H1 (cell line): ENCODE measurements at places on chromosomes 13 and 19. TPM values are rescaled to one million over a fixed set of nuclear protein-coding genes. Genes with fewer than 3 reads are reported as not detected.
A peak's percentile ranks its signal among the peaks of the same experiment; 100 is the strongest.

GRCh38 chr19:12794971-12795381 is 3.7 kb downstream of the JUNB start:
- no peak for DNase-seq

DNA sequence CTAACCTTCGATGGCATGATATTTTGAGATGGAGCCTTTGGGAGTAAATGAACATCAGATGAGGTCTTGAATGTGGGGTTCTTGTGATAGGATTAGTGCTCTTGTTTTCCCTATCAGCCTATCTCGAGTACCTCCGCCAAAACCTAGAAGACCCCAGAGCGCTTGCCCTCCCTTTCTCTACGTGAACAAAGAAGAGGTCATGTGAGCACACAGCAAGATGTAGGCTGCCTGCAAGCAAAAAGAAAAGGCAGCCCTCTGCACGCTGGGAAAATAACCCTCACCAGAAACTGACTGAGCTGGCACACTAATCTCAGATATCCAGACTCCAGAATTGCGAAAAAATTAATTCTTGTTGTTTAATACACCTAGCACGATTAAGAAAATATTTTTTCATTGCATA is 799.8 kb upstream of the SLC10A2 start:
- no peak for DNase-seq

GRCh38 chr19:57719901-57720519 is 7.4 kb downstream of the ZNF671 start:
- peak; percentile 44 for DNase-seq

DNA sequence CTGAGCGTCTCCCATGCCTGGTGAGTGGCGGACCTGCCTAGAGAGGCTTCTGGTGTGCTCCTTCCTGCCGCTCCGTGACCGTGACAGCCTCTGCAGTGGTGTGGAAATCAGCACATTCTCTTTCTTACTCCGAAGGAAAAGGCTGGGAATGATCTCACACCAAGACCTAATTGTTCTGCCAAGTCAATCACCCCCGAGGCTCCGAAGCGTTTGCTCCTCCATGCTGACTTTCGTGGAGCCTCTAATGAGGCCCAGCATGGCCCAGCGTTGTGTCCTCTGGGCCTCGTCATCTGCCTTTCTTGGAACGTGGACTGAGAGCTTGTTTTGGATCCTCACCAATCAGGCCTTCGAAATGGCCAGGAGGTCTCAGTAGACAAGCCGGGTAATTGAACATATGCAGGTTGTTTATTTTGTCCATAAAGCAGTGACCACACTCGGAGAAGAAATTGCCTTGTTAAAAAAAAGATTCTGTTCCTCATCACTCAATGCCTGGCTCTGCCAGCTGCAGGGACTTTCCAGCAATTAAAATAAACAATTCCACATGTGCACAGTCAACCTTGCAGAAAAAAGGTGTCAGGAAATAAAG is 107.1 kb downstream of the UBL3 start:
- no peak for DNase-seq

DNA sequence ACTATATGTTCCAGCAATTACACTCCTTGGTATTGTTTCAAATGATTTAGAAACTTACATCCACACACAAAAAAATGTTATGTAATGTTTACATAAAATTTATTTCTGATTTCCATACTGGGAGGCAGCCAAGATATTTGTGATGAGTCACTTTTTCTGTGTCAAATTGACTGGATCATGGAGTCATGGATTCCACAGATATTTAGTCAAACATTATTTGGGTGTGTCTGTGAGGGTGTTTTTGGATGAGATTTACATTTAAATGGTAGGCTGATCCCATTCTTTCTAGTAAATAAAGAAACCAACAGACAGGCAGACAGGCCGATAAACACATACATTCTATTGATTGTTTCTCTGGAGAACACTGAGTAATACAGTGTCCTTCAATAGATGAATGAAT is 562.8 kb downstream of the SLITRK6 start:
- no peak for DNase-seq

DNA sequence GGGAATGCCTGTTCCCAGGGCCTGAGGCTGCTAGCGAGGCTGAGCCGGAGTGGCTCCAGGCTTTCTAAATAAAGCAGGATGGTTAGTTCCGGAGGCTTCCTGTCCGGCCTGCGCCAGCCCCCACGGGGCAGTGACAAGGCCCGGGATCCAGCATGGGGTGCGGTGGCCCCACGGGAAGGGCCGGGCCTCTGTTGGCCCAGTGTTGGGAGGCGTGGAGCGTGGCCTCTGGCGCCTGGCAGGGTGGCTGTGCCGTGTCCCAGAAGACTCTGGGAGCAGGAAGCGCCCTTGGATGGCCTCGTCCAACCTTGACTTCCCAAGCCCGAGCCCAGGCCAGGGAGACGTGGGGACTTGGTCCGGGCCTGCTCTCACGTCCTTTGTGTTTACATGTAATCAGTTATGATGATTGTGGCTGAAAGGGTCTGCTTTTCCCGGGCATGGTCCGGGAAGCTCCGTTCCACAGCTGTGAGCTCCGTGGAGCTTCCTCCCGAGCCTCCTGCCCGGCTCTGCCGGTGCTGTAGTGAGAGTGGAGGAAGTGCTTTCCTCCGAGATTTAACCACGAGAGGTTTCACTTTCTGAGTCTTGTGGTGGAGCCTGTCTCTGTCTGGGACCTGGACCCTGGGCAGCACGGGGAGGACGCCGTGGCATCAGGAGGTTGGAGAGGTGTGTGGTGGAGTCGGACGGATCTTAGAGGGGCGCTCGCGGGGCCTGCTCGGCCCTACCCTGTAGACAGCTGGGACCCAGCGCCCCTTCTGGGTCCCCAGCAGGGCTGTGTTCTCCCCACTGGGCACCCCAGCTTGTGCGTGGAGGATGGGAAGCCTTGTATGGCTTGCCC is 4.6 kb downstream of the GNA11 start:
- DNase-seq, result no peak

GRCh38 chr13:98203646-98204326 is 26.7 kb upstream of the RNF113B start:
- DNase-seq, result no peak

DNA sequence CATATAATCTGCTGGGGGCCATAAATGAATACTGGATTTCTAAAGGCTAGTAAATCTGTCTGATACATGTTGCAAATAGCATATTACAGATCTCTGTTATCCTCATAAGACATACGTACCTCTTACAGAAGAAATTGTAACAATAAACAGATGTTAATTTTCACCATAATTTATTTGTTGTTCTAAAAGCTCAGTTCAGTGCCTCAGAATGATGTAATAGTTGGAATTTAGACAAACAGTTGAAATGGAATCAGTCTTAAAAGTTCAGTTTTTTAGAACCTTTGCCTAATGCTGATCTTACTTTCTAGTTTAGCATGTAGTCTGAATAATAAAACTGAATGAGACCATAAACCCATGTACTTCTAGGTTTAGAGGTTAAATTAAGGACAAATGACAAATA is 43.1 kb downstream of the B3GLCT start:
- DNase-seq, result no peak

- DNase-seq, result no peak
Measured at GRCh38 chr19:28296506-28296905, 916.4 kb downstream of the UQCRFS1 start.

GRCh38 chr19:45168767-45169351 is 8.1 kb upstream of the NKPD1 start:
- no peak for DNase-seq

DNA sequence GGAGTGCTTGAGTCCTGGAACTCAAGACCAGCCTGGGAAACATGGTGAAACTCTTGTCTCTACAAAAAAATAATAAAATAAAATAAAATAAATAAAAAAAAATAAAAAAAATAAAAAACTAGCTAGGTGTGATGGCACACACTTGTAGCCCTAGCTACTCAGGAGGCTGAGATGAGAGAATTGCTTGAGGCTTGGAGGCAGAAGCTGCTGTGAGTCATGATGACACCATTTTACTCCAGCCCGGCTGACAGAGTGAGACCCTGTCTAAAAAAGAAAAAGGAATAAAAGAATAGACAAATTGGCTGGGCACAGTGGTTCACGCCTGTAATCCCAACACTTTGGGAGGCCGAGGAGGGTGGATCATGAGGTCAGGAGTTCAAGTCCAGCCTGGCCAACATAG is 1168.9 kb downstream of the SLITRK5 start:
- no peak for DNase-seq

DNA sequence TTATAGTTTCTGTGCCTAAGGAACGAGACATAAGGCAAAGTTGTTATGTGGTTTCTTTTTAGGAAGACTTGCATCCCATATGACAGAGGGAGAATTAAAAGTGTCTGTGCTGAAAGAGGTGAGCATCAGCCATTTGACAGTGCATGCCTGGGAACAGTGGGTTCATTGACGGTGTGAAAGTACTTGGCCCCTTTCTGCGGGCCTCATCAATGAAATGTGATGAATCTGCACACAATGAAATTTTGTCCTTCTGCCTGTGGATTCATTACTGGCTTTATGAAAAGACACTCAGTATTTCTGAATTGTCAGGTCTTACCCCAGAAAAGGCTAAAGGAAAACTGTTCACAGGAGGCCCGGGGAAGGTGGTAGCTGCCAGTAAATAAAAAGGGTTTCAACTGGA is 295.8 kb downstream of the FOXO1 start:
- DNase-seq, result no peak

DNA sequence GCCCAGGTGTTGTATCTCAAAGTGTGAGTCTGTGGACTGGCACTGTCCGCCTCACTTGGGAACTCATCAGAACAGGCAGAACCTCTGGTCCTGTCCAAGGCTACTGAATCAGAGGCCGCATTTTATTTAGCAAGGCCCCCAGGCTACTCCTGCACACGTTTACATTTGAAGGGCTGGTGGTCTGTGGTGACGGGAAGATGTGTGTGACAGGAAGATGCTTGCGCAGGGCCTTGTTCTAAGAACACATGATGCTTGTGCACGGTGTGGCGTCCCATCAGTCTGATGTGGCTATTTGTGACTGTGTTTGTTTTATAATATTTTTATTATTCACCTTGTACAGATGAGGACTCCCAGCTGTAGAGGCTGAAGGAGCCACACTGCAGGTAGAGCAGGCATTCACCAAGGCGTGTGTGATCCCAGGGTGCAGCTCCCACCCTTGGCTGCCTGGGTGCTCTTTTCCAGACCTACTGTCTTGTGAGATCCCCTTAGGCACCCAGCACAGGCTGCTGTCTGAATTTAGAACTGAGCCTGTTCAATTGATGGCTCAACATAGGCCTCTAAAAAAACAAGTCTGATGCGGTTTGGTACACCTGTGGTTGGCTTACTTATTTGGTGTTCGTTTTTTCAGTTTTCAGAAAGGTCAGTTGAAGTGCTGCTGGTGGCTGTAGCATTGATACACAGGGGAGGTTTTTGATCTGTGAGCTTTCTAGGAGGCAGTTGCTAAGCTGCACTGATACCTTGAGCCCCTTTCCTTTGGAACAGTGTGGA is 3.1 kb downstream of the SLC25A15 start:
- no peak for DNase-seq

DNA sequence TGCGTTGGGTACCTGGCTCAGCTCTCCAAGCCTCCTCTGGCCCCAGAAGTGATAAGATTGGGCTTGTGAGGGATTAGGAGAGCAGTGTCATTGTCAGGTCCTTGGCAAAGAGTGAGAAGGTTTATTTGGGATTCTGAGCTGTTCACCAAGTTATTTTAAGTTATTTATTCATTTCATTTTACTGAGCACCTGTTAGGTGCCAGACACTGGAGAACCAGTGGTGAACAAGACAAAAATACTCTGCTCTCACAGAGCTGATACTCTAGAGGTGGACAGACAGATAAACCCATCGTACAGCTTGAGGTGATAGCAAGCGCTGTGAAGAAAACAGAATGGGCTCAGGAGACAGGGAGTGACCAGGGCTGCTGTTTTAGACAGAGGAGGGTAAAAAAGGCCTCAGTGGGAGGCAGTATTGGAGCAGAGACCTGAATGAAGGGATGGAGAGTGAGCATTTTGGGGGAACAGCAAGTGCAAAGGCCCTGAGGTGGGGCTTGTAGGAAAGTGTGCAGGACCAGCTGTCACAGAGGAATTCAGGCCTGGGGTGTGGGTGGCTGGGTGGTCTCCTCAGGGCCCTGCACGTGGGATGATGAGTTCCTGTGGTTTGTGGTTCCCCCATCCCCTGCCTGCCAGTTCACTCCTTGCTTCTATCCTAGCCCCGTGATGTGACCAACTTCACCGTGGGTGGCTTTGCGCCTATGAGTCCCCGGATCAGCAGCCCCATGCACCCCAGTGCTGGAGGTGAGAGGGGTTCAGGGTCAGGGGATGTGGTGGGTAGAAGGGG is 8.7 kb upstream of the TIMM50 start:
- DNase-seq, result no peak

GRCh38 chr13:99990126-99990977 is 8.8 kb downstream of the ZIC2 start:
- no peak for DNase-seq

Gene ZNF223
- total RNA-seq, result 3.9 and 4.3 TPM in 2 replicates

Gene FGF14
- 0.33 and 0.58 TPM in 2 replicates for total RNA-seq

Gene ZNF44
- 2.8 and 3.2 TPM in 2 replicates for total RNA-seq

Gene DZIP1
- total RNA-seq, result 24.6 and 28.0 TPM in 2 replicates

Gene KANK3
- total RNA-seq, result 2.3 and 2.5 TPM in 2 replicates

Gene ELSPBP1
- total RNA-seq, result not detected in 2 replicates
